ENCODE measurements at places on chromosomes 4 and X.
A peak's percentile ranks its signal among the peaks of the same experiment; 100 is the strongest.

DNA sequence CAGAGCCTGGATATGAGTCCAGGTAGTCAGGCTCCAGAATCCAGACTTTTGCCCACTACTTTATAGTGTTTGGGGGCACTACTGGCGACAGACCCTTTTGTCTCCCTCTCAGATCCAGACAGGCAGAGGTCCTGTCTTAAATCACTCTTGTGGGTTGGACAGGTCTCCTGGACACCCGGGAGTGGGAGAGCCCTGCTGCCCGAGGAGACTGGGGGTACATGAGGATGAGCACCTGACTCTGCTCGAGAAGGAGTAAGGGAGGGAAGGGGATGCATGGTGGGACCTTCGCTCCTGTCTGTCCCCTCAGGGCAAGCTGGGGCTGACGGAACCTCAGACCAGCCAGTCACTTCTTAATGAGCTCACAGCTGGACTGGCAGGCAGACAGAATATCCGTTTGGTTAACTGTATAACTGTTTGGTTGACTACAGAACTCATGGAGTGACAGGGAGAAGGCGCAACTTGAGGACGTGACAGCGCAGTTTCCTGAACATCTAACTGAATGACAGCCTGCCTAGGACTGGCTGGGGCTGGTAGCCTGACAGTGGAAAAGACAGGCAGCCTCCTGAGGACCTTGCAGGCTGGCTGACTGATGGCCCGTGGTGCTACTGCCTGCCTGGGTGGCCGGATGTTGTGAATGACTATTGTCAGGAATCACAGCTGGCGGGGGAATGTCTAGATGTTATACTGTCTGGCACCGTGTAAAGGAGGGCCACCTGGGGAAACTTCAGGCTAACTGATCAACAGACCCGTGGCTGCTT is 1.6 kb upstream of the SUV39H1 start:
- DNase-seq: no peak

GRCh38 chr4:8771666-8772065 is 100.0 kb downstream of the HMX1 start:
- no peak for DNase-seq

- no peak for DNase-seq
These were observed 75.6 kb downstream of the ATP10D start for GRCh38 chr4:47560682-47561081.

- peak; percentile 5 for DNase-seq
These were observed 36.9 kb upstream of the ATOH1 start for GRCh38 chr4:93791570-93792195.

DNA sequence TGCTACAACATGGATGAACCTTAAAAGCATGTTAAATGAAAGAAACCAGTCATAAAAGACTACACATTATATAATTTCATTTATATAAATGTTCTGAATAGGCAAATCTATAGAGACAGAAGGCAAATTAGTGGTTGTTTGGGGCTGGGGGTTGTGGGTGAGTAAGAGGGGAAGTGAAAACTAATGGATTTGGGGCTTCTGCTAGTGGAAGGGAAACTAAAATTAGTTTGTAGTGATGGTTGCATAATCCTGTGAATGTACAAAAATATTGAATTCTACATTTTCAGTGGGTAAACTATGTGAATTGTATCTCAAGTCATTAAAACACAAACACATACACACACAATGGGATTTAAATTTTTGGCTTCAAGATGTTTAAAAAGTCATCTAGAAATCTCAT is 25.4 kb upstream of the LIMCH1 start:
- no peak for DNase-seq

DNA sequence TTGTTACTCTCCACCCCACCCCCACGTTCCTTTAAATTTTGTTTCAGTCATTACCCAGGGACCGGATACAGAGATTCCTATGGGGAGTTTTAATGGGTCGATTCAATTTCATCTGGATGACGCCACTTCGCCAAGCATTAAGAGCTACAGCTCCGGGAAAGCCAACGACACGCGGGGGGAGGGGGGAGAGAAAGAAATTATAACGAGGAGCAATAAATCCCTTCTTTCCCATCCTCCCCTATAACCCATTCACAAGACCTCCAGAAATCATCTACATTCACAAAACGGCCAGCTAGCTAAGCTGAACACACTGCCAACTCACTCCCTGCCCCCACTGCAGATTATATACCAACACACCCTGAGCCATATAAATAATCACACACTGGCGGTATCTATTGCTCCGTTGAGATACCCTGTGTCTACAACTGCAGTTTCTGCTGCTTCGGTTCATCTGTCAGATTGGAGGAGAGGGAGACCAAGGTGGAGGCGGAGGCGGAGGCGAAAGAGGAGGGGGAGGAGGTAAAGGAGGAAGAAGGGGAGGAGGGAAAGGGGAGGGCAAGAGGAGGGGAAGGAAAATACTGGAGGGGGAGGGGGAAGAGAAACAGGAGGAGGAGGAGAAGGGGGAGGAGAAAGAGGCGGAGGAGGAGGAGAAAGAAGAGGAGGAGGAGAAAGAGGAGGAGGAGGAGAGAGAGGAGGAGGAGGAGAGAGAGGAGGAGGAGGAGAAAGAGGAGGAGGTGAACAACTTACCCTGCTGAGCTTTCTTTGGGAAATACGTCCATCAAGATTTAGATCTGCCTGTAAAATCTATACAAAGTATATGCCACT is 113.9 kb upstream of the VAMP7 start:
- peak; percentile 21 for DNase-seq

DNA sequence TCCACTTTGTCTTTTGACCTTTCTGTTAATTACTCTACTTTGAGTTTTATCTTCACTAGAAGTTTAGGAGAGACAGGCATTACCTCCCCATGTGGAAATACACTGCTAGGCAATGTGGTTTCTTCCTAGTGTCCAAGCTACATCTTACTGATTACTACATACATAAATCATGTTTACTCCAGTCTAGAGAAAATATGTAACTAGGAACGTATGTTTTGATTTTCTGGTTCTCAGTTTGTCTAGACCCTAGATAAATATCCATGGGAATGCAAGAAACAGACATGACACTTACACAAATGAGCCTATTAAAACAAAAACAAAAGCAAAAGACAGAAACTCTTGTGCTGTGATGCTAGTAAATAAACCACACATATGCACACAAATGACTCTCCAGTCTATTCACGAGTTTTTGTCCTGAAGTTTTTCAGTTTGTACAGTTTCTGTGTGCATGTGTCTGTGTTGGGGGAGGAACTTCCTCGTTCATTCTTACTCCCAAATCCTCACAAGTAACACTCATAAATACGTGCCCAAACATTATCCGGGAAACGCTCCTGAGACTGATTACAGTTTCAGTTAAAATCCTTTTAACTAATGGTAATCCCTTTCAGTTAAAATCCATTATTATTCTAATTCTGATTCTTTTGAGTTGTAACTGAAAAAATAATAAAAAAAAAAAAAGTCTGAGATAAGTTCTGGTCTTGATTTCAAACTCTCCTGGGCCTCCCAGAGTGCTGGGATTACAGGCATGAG is 283.5 kb upstream of the FTHL17 start:
- no peak for DNase-seq

- no peak for DNase-seq
These were observed 2.1 kb upstream of the ADH5 start for GRCh38 chr4:99090481-99091215.

DNA sequence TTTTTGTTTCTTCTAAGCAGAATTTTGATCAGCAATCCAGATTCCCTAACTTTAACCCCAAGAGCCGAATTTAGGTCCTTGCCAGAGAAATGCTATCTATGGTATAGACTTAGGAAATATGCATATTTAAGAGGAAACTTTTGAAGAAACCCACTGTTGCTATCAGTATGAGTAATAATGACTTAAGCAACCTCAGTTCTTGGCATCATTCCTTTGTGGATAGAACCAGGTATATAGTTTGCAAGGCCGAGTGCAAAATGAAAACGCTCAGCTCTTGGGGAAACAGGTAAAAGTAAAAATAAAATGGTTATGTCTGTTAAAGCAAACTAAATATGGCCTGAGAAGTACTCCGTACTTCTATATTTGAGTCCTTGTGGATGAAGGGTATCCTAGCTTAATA is 78.1 kb downstream of the ARSF start:
- DNase-seq: no peak

GRCh38 chrX:42824541-42824940 is 46.6 kb upstream of the PPP1R2C start:
- no peak for DNase-seq

GRCh38 chr4:48504352-48504751 is 14.3 kb downstream of the ZAR1 start:
- DNase-seq: no peak

- no peak for DNase-seq
These were observed 2293.1 kb downstream of the PCDH7 start for GRCh38 chr4:33013282-33013681.

- no peak for DNase-seq
These were observed 48.5 kb downstream of the PRKX start for GRCh38 chrX:3664921-3665320.

DNA sequence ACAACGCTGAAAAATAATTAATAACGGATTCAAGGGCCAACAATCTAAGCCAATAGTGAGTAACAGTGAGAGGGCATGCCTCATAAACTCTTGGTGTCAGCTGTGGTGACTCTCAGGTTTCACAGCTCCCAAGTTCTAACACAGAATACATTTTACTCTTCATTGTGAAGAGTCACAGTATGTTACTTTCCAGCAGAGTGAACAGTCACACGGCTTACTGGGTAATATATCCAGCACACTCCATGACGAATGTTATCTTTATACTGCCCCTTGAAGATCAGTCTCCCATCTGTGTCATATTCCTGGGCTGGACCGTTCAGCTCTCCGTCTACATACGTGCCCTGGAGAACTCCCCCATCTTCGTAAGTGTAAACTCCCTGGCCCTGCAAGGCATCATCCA is 23.1 kb downstream of the SETD7 start:
- DNase-seq: no peak

DNA sequence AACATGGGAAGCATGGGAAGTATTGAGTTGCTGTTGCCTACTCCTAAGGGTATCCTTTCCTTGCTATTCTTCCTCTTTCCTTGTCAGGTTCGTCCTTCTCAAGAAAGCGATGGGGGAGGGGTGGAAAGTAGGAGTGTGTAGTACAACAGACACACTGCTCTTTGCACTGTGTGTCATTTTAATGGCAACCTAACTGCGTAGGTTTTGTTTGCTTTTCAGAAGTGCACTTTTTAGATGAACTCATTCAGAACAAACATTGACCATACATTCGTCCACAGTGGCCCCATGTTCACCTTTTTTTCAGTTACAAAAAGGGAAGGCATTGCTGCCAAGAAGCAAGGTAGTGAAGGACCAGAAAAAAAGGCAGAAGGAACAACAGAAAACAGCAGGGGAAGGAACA is 10.2 kb upstream of the YIPF6 start:
- DNase-seq: no peak

GRCh38 chr4:55613621-55614020 is 21.6 kb upstream of the PDCL2 start:
- DNase-seq: no peak

- no peak for DNase-seq
These were observed 341.7 kb upstream of the GATB start for GRCh38 chr4:152102436-152103000.

DNA sequence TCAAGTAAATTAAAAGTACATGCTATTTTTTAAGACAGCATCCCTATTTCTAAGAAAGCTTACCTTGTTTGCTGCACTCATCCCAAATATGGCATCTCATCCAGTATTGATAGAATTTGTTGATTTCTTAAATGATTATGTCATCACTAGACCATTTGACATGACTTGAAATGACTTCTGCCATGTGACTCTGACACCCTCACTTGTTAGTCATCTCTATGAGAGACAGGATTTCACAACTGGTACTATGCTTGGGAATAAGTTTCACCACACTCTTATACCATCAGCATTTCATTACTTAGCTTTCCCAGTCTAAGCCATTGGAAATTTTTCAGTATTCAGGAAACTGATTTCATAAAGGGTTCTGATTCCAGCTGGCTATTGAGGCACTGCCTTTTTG is 55.3 kb downstream of the TMPRSS11F start:
- DNase-seq: no peak

DNA sequence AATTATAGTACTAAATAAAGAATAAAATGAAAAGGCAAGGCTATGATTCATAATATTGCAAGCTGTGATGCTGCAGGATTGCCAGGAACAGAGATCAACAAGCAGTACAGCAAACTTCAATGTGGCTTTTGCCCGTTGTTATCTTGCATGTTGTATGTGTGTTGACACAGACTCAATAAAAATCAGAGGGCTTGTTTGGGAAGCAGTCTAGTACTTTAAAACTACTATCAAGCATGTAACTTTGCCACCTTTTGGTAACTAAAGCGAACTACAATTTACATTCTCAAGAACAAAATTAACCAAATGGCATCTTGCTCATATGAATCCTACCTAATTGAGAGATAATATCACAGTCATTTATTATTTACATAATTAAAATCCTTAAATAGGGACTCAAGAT is 79.8 kb upstream of the GPM6A start:
- DNase-seq: no peak

DNA sequence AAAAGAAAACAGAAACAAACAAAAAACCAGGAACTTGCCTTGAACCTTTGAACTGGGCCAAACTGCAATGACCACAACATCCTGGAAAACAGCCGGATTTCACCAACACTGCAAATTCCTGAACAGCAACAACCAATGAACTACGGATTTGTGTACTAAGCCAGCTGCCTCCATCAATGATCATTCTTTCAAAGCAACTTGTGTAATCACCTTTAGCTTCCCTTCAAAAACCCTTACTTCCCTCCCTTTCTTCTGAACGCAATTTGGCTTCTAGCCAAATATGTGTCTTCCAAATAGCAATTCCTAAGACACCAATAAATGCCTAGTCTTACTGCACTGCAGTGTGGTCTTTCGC is 98.5 kb upstream of the FAM47C start:
- DNase-seq: no peak

DNA sequence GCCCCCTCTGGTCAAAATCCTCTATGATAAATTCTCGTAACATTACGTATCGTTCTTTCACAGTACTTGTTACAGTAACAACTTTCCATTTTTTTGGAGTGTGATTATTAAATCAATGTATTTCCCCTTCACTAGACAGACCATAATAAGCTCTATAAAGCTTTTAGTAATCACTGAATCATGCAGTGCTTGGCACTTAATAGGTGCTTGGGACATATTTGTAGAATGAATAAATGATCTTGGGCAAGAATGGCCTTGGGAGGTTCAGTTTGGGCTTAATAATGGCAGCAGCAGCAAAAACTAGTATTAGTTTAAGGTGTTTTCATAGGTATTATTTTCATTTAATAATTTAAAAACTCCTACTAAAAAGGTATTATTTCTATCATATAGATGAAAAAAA is 33.4 kb upstream of the SFRP2 start:
- no peak for DNase-seq

- DNase-seq: peak; percentile 24
These were observed 54.2 kb upstream of the SMIM10 start for GRCh38 chrX:134936542-134936941.

- DNase-seq: no peak
These were observed 58.9 kb upstream of the DKK2 start for GRCh38 chr4:107094976-107095375.

GRCh38 chr4:126023896-126024295 is 709.1 kb downstream of the FAT4 start:
- no peak for DNase-seq

- no peak for DNase-seq
These were observed 253.4 kb downstream of the EPHA5 start for GRCh38 chr4:65416891-65417290.

All from AG04449 (cell line).